Activated CD4-positive, alpha-beta T cell treated with anti-CD3 and anti-CD28 coated beads for 24 hours (primary cell): ENCODE measurements at places on chromosomes 5 and 9.

- DNase-seq = no peak
Observed at GRCh38 chr5:141565826-141566570, 52.8 kb downstream of the DIAPH1 start.

- no peak for DNase-seq
Observed at GRCh38 chr5:122492675-122493074, 180.6 kb downstream of the SNCAIP start.

DNA sequence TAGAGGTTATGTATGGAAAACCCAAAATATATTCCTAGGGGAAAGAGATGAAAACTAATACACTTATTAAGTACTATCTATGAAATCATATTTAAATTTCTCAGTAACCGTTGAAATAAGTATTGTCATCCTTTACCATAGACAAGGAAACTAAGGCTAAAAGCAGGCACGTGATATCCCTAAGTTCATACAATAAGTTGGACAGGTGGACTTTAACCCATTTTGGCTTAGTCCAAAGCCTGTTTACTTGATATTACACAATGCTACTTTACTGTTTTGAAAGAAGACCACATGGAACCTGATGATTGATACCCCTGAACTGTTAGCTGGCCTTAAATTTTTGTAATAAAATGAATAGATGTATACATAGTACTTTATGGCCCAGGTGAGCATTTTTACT lies 3.5 kb downstream of the NFX1 start:
- no peak for DNase-seq

DNA sequence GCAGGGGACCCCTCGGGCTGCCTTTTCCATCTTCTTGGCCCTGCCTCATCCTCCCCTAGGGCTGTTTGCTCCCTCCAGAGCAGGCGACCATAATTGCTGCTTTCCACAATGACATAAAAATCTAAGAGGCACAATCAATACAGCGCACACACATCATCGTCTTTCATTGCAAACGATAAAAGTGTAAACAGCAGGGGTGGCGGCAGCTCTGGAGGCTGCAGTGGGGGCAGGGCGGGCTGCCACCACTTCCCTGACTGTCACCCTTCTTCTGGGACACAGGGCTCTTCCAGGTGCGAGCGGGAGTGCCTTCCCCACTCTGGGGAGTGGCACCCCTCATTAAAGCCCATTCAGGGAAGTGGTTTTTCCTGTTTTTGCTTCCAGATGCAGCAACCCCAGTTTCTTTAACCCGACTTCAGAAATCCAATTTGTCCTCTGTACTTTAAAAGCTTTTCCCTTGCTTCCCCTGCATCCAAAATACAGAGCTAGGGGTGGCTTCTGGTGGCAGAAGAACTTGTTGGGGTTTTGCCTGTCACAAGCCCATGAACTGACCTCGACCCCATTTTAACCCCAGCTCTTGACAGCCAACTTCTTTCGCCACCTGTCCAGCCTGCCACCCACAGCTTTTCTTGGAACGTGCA lies 45.7 kb downstream of the TSPAN17 start:
- no peak for DNase-seq

DNA sequence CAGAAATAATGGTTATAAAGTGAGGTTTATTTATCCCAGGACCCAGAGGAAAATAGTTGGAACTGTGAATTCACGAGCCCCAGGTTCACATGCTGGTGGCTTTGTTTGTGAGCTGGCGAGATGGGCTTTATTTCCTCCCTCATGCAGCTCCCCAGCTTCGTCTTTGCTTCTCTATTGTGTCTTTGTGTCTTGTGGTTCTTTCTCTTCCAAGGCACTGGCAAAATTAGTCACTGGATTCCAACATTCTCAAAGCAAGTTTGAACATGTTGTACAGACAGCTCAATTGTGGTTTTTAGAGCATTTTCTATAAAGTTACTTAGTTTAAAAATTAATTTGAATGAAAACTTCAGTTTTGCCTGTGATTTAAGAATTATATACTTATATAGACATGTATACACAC lies 7.2 kb downstream of the NDUFS6 start:
- DNase-seq = no peak

- no peak for DNase-seq
Observed at GRCh38 chr9:136597141-136597885, 51.5 kb upstream of the NOTCH1 start.
